ENCODE measurements at places on chromosomes 5 and 9. TPM values are rescaled to one million over a fixed set of nuclear protein-coding genes. Genes with fewer than 3 reads are reported as not detected.

DNA sequence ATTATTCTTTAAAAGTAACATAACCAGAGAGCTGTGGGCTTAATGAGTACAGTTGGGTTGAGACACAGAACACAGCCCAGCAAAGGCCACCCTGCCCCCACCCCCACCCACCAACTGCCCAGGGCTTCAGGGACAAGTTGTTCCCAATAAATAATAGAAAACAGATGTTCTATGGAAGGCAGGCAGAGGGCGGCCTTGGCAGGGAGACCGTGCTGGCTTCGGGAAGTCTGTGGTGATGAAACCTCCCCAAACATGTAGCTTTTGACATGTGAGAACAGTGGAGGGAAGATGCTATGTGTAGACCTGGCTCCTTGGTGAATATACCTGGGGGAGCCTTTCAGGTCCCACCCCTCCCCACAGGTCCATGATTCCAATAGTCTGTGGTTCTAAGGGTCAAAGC, 10.0 kb downstream of the TRAF1 start:
- peaks cover 91% of the 10 kb centered on the region for H3K4me1 ChIP-seq
- no peaks in the 10 kb centered on the region for H3K27me3 ChIP-seq
- no peak for DNase-seq
- H3K4me3 ChIP-seq, result peak overlapping the region; percentile 67

DNA sequence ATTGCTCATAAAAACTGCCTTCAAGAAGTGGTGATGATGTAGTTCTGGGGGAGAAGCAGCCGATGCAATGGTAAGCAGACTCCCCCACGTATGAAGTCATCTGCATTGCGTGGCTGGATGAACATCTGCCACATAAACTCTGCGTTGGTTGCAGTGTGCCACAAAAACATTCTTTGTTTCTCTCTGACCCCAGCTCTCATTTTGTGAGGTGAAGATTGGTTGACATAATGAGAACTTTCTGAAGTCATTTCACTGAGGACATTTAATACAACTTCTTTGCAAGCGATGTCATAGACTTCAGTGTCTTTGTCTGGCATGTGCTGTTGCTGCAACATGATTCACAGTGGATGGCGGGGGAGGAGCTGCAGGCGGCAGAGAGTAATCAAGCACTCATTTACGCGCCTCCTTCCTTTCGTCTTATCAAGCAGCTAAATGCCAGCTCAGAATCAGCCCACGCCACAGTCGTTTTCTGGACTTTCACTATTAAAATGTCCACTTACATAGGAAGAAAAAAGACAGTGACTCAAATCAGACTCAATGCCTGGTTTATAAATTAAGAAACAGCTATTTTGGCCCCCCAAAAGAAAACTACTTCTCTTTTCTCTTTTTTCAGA, 91.5 kb upstream of the NFIL3 start:
- peaks cover 15% of the 10 kb centered on the region for H3K27me3 ChIP-seq
- no peak overlapping the region for H3K27ac ChIP-seq
- no peak overlapping the region for H3K4me3 ChIP-seq

- peak; percentile 16 for DNase-seq
- H3K4me3 ChIP-seq, result no peak overlapping the region
- H3K4me1 ChIP-seq, result peaks cover 8% of the 10 kb centered on the region
- H3K36me3 ChIP-seq, result peaks cover 39% of the 10 kb centered on the region
Measured at GRCh38 chr5:138180183-138180782, 1.4 kb downstream of the KIF20A start.

- H3K27me3 ChIP-seq, result no peaks in the 10 kb centered on the region
- H3K27ac ChIP-seq, result no peak overlapping the region
- no peak overlapping the region for H3K4me3 ChIP-seq
Measured at GRCh38 chr5:99239826-99240360, 311.1 kb upstream of the CHD1 start.

DNA sequence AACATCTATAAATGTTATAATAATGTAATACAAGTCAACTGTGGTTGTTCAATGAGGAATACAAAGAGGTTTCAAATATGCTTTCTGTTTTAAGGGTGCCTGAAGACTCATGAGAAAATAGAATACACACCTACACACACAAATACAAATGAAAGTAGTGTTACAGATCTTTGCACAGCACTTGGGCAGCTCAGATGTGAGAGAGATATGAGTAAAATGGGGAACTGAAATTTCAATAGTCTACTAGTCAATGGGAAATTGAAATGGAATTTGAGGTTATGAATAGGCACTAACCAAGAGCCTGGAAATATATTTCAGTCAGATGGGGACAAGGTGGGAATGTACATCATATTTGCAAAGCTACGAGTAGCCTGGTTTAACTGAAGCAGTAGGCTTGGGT, 96.6 kb downstream of the ISL1 start:
- no peak for DNase-seq
- no peak overlapping the region for H3K27ac ChIP-seq
- H3K4me1 ChIP-seq, result no peaks in the 10 kb centered on the region
- no peaks in the 10 kb centered on the region for H3K27me3 ChIP-seq
- no peak overlapping the region for H3K4me3 ChIP-seq
- H3K36me3 ChIP-seq, result no peaks in the 10 kb centered on the region

- no peak overlapping the region for H3K27ac ChIP-seq
- no peaks in the 10 kb centered on the region for H3K27me3 ChIP-seq
Measured at GRCh38 chr9:95138474-95138873, 179.0 kb downstream of the FANCC start.

- no peak overlapping the region for H3K4me3 ChIP-seq
- H3K36me3 ChIP-seq, result peaks cover 1% of the 10 kb centered on the region
Measured at GRCh38 chr5:107985144-107985543, 314.4 kb upstream of the EFNA5 start.

- no peak overlapping the region for H3K27ac ChIP-seq
- no peaks in the 10 kb centered on the region for H3K36me3 ChIP-seq
- no peak for DNase-seq
- no peaks in the 10 kb centered on the region for H3K27me3 ChIP-seq
Measured at GRCh38 chr9:34555002-34555348, 32.2 kb upstream of the ENHO start.

DNA sequence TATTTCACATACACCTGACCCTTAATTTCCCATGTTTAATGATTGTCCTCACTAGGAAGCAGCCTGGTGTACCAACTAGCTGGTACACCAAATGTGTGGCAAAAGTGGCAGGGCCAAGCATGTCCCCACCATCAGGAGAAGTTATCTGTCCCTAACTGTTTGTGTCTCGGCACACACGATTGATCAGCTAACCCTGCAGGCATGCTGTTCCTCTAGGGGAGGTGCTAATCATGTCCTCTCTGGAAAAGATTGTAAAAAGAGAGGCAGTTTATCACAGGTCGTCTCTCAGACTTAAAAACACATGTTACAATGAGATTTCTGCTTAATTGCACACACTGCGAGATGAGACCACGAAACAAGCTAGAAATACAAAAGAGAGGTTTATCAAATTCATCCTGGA, 342.7 kb downstream of the DIRAS2 start:
- H3K4me3 ChIP-seq, result no peak overlapping the region
- H3K27ac ChIP-seq, result no peak overlapping the region
- H3K36me3 ChIP-seq, result no peaks in the 10 kb centered on the region

- no peak overlapping the region for H3K4me3 ChIP-seq
- no peaks in the 10 kb centered on the region for H3K36me3 ChIP-seq
- DNase-seq, result no peak
- H3K4me1 ChIP-seq, result no peaks in the 10 kb centered on the region
- H3K27ac ChIP-seq, result no peak overlapping the region
- no peaks in the 10 kb centered on the region for H3K27me3 ChIP-seq
Measured at GRCh38 chr5:83993803-83994202, 273.1 kb upstream of the HAPLN1 start.

DNA sequence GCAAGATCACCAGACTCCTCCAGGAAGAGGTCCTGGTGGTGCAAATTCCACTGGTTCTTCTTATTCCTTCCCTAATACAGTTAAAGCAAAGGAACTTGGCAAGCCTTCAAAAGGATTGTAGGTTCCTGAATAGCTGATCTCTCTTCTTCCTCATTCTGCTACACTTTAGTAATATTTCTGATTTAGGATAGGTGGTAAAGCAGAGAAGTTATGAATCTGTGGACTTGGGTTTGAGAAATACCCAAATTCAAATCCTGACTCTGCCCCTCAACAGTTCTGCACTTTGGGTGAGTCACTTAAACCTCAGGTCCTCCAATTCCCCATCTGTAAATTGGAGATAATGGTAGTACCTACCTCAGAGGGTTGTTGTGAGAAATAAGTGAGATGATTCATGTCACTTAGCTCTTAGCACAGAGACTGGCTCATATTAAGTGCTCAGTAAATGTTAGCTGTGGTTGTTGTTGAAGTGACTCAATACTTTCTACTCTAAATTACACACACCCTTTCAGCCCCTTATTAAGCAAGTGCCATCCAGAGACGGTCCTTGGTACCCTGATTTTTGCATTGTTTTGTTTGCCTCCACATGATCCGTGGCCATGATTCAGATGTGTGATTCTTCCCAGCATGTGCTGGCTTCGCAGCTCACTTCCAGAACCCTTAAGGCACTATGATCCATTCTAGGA, 5.2 kb downstream of the SH3RF2 start:
- H3K27ac ChIP-seq, result no peak overlapping the region
- no peak for DNase-seq
- H3K4me3 ChIP-seq, result no peak overlapping the region
- no peaks in the 10 kb centered on the region for H3K36me3 ChIP-seq

- H3K27ac ChIP-seq, result no peak overlapping the region
- no peaks in the 10 kb centered on the region for H3K36me3 ChIP-seq
- no peaks in the 10 kb centered on the region for H3K4me1 ChIP-seq
- DNase-seq, result no peak
- no peaks in the 10 kb centered on the region for H3K27me3 ChIP-seq
Measured at GRCh38 chr9:116632990-116633838, 53.9 kb upstream of the TRIM32 start.

GRCh38 chr5:163163858-163164257, 273.5 kb upstream of the CCNG1 start:
- no peaks in the 10 kb centered on the region for H3K4me1 ChIP-seq
- no peak overlapping the region for H3K4me3 ChIP-seq
- H3K36me3 ChIP-seq, result no peaks in the 10 kb centered on the region
- H3K27me3 ChIP-seq, result no peaks in the 10 kb centered on the region

- no peak overlapping the region for H3K27ac ChIP-seq
- H3K27me3 ChIP-seq, result peaks cover 2% of the 10 kb centered on the region
- H3K4me3 ChIP-seq, result no peak overlapping the region
- H3K4me1 ChIP-seq, result no peaks in the 10 kb centered on the region
- DNase-seq, result no peak
Measured at GRCh38 chr9:38112049-38112448, 43.0 kb upstream of the SHB start.

DNA sequence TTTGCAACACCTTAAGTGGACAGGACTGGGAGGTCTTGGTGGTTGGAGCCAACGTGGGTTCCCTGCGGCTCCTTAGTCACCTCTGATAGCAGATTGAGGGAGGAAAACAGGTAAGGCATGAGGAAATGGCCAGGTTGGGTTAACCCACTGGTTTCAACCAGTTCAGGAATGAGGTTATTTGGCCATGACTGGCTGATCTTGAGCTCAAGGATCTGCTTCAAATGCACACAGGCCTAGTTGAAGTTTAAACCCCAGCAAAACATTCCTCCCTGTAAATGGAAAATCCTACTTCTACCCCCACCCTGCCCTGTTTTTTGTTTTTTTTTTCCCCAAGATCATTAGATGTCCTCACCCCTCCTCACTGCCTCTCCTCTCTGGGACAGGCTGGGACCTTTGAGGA, 3.2 kb upstream of the NUP214 start:
- no peaks in the 10 kb centered on the region for H3K36me3 ChIP-seq
- no peak for DNase-seq
- H3K27ac ChIP-seq, result no peak overlapping the region

Gene THBS4
- total RNA-seq, result 1.3 TPM

Gene NRARP
- 15.4 TPM for total RNA-seq

Gene CNTLN
- 1.5 TPM for total RNA-seq

Gene CYLC2
- not detected for total RNA-seq

Gene S100Z
- total RNA-seq, result 1.5 TPM

Gene RASGRF2
- total RNA-seq, result 22.6 TPM

Gene ISCA1
- 30.3 TPM for total RNA-seq

Gene TRPM6
- total RNA-seq, result 0.05 TPM

Gene GPR151
- not detected for total RNA-seq

Gene TAF11L5
- total RNA-seq, result not detected

Gene PLGRKT
- total RNA-seq, result 43.8 TPM
